ENCODE measurements at places on chromosomes 11 and 22. TPM values are rescaled to one million over a fixed set of nuclear protein-coding genes. Genes with fewer than 3 reads are reported as not detected.

Gene C11orf91
- total RNA-seq: 0.52 TPM

Gene C11orf16
- total RNA-seq: not detected

Gene ZP1
- total RNA-seq: not detected

Gene TEX54
- total RNA-seq: not detected

Gene ART1
- not detected for total RNA-seq

Gene NDUFC2
- 146 TPM for total RNA-seq

Gene OR8J3
- total RNA-seq: not detected

Gene PRDM10
- 10.3 TPM for total RNA-seq

DNA sequence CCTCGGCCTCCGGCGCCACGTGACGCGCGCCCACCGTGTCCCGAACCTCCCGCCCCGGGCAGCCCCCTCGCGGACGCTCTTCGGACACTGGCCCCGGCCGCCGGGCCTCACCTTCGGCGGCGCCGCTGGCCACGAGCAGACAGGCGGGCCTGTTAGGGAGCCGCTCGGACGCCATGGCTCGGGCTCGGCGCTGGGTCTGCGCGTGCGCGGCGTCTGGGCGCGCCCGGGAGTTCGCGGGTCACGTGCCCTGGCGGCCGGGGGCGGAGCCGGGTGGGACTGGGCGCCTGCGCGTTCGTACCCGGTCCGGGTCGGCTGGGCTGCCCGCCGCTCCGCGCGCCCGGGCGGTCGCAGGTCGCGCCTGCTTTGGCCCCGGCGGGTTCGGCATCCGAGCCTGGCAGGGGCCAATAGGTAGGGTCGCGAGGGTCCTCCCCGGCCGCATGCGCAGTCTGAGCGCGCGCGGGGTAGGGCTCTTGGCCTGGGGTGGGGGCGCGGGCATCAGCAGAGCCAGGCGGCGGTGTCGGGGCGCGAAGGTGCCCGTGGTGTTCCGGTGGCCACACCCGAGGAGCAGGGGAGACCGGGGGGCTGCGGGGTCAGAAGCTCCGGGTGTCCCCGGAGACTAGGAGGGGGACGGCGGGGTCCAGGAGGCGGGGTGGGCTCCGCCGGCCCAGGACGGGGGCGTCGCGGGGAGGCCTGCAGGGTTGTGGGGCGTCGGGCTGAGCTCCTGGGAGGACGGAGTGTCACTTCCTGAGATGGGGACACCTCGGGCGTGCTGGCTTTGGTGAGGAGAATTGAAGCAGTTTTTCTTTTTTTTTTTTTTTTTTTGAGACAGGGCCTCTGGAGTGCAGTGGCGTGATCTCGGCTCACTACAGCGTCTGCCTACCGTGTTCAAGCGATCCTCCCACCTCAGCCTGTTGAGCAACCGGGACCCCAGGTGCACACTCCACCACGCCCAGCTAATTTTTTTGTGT, at the start of gene GATD1:
TSS of gene GATD1 (minus strand) at position 200 of the 968 bp plus-strand sequence. CDS start at position 175, 25 bp downstream.
- DNase-seq: peak; percentile 93

- DNase-seq: no peak
Measured at GRCh38 chr11:35711173-35711910, 48.8 kb downstream of the TRIM44 start.

DNA sequence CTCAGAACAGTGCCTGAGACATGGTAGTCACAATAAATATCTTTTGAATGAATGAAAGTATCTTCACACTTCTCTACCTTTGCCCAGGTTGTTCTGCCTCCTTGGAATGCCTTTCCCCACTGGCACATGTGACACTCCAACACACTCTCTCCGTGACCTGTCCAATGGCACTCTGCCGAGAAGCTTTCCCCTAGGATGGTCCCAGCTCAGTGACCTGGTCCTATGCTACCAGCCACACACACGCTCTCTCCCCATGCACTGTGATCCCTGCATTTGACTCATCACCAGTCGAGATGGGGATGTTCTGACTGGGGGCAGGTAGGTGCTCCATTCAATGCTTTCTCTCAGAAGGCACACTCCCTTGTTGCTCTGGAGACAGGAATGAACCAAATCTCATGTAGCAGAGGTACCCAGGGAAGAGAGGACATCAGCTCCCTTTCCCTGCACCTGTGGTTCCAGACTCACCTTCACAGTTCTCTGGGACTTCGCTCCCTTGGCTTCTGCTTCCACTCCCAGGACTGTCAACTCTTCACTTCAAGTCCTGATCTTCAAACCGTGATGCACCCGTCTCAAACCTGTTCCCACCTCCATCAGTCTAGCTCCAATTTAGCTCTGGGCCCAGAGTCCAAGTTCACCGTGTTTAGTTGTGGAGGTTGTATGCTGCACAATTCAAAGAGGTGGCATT, 30.7 kb upstream of the LMO1 start:
- no peak for DNase-seq

DNA sequence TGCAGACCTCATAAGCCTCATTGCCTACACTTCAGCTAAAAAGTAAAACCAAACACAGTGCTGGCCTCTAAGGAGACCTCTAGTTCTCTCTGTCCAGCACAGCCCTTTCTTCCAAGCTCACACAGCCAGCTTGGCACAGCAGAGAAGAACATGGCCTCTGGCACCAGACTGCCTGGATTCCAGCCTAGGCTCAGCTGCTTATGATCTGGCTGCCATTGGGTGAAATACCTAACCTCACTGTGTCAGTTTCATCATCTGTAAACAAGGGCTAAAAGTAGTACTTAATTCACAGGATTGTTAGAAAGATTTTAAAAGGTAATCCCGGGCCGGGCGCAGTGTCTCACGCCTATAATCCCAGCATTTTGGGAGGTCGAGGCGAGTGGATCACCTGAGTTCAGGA, 9.9 kb upstream of the ACER3 start:
- no peak for DNase-seq

- no peak for DNase-seq
Measured at GRCh38 chr11:92642177-92642931, 327.1 kb upstream of the MTNR1B start.

- DNase-seq: no peak
Measured at GRCh38 chr22:20238536-20238900, 29.6 kb downstream of the RTN4R start.

- DNase-seq: no peak
Measured at GRCh38 chr22:39078329-39078728, 1.3 kb downstream of the APOBEC3G start.

GRCh38 chr11:128222245-128222884, 365.0 kb downstream of the ETS1 start:
- DNase-seq: no peak

DNA sequence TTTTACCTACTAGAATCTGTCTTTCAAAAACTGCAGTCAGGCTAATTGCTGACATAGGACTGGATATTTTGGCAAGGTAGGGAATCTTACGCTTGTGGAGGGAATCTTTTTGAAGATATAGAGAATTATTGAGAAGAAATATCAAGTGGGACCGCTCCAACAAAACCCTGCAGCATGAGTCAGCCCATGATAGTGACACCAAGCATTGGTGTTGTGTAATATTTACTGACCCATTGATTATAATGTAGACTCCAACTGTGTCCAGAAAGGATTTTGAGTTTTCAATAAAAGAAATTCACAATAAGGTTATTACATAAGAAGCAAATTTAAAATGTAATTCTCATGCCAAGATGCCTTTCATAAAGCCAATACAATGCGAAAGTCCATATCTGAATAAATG, 20.7 kb downstream of the MS4A4A start:
- DNase-seq: no peak

DNA sequence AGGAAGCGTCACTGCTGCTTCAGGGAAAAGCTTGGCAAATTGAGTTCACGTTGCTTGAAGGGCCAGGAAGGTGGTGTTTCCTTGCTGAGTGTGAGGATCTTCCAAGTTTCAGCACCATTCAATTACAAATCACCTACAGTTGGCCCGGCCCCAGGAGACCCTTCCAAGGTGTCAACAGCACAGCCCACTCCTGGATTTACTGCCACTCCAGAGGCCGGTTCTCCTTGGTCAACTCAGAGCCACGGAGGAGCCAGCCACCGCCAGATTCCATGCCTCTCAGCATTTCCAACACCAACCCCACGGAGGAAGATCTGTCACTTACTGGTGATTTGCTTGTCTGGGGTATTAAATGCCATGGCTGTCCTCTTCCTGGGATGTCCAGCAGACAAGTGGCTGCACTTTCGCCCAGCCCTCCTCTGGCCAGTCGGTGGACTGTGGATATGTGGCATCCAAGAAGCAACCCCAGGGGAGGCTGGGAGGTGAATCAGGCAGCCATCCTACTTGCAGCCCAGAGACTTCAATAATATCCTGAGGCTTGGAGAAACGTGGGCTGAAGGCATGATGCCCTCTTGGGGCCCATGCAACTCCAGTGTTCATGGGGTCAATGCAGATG, 74.1 kb upstream of the SHANK2 start:
- DNase-seq: no peak

Data from ureter (tissue), 1 donor.